ENCODE measurements at places on chromosomes 11 and 22.

DNA sequence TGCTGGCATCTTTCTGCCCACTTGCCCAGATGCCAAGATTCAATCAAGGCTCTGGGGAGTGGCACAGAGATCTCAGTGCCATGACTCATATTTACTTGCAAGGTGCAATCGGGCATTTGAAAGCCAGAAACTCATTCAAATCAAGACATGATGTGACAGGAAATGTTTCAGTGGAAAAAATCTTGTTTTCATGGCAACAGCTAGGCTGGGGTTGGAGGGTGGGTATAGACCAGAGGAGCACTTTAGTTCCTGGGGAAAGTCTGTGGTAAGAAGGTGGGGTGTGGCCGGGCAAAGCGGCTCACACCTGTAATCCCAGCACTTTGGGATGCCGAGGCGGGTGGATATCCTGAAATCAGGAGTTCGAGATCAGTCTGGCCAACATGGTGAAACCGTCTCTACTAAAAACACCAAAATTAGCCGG lies 1.2 kb downstream of the MAJIN start:
- DNase-seq = no peak

GRCh38 chr11:66696146-66696545 lies 18.5 kb upstream of the RBM4B start:
- DNase-seq = no peak

- DNase-seq = no peak
Measured at GRCh38 chr22:32723643-32724042, 77.9 kb upstream of the TIMP3 start.

GRCh38 chr11:134170177-134170918 lies 53.4 kb downstream of the NCAPD3 start:
- DNase-seq = no peak

- no peak for DNase-seq
Measured at GRCh38 chr11:95193541-95193940, 37.5 kb downstream of the SESN3 start.

GRCh38 chr11:77198440-77198849 lies 70.4 kb downstream of the MYO7A start:
- DNase-seq = no peak

GRCh38 chr11:27293515-27294417 lies 69.2 kb downstream of the CCDC34 start:
- no peak for DNase-seq

- no peak for DNase-seq
Measured at GRCh38 chr11:3157381-3158130, 7.6 kb downstream of the OSBPL5 start.

DNA sequence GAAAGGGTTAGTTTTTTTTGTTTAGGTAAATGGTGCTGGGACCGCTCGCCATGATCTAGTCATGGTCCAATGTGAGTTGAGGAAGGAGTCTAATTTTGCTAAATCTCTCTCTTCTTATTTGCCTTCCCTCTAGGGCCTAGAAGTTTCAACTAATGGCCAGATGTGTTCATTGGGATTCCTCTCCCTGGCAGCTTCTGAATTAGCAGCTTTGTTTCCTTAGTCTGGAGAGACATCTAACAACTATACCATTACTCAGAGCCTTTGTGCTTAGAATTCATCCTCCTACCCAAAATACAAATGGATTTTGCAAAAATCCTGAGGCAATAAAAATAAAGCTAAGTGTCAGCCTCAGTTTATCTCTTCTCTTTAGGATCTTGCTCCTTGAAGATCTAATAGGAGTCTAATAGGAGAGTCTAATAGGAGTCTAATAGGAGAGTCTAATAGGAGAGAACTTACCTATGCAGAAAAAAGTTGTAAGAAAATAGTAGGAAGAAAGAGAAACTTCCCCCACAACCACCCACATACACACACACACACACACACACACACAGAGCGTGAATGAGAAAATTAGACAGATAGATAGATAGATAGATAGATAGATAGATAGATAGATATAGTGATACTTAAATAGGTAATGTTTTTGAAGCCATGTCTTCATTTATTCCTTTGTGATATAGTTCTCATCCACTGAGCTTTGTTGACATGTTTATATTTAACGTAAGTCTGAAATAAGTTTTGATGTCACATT lies 980.5 kb upstream of the CNTN5 start:
- no peak for DNase-seq

- no peak for DNase-seq
Measured at GRCh38 chr11:30775233-30775522, 189.0 kb upstream of the MPPED2 start.

DNA sequence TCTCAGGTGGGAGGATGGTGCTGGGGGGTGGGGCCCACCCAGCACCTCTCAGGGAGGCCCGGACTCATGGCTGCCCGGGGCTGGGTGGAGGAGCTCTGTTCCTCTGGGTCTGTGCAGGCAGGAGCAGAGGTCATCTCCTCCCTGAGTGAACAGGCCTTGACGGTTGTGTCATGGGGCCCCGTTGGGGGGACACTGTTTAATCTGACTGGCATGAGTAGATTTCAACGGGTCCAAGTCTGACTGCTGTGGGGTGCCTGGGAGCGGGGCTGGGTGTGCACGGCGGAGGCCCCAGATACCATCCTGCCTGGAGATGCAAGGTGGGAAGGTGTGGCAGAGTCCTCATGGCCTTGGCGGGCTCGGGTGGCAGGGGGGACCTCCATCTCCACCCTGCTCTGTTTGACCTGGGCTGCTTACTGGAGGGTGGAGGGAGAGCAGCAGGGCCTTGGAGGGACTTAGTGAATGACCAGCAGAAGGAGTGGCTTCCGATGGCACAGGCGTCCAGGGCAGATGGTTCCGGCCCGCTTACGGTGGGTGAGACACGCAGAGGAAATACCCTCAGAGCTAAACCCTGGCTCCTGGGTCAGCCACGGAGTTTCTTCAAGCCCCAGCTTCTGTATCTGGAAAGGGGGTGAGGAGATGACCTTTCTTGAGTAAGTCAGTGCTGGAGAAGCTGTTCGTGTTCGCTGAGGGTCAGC lies 48.7 kb downstream of the SMIM38 start:
- DNase-seq = no peak

DNA sequence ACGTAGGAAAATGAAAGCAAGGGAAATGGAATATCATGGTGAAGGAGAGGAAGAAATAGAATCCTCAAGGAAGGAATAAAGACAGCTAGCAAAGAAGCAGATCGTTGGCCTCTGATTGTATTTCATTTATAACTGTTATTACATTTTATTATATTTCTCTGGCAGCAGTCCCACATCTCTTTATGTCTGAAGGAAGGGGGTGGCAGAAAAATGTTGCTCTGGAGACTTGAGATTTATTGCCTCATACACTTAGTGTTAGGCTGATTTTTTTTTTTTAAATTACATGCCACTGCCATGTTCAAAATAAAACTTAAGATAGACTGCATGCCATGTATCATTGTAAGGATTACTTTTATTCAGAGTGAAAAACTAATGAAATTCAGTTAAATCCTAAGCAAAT lies 971.7 kb upstream of the CHORDC1 start:
- no peak for DNase-seq

GRCh38 chr11:110715541-110715940 lies 3.3 kb upstream of the ARHGAP20 start:
- no peak for DNase-seq

GRCh38 chr22:36584666-36585065 lies 55.7 kb upstream of the EIF3D start:
- no peak for DNase-seq

DNA sequence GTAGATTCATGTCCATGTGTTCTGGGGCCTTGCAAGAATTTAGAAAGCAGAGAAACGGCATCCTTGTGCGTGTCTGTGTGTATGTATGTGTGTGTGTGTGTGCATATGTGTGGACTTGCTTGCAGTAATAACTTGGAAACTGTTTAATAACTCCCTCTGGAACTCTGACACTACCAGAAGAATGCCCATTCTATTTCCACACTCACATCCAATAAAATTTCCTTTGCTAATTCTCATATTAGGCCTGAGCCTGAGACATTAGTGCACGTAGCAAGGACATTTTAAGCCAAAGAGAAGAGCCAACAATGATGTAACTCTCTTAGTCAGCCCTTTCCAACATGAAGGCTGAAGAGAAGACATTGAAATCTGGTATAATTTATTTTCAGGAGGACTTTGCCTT lies 3.2 kb downstream of the OR4D6 start:
- no peak for DNase-seq

GRCh38 chr22:39238561-39238960 lies 6.2 kb downstream of the PDGFB start:
- no peak for DNase-seq

DNA sequence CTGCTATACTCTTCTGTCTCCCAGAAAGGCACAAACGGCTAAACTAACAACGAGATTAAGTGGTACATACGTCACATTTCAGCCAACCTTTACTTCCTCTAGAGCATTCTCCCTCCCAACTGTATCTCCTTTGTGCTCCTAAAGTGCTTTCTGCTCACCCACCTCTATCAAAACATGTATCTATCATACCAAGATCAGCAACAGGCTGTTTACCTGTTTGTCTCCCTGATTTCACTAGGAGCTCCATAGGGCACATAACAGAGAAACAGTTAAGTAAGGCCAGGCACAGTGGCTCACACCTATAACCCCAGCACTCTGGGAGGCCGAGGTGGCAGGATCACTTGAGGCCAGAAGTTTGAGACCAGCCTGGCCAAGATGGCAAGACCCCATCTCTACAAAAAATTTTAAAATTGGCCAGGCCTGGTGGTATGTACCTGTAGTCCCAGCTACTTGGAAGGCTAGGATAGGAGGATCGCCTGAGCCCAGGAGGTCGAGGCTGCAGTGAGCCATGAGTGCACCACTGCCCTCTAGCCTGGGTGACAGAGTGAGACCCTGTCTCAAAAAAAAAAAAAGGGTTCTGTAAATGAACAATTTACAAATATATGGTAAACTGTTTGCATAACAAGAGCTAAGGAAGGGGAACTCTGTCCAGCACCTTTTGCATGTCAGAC lies 2.8 kb downstream of the NDUFC2 start:
- no peak for DNase-seq

GRCh38 chr22:48744283-48744641 lies 1083.4 kb downstream of the BRD1 start:
- no peak for DNase-seq

DNA sequence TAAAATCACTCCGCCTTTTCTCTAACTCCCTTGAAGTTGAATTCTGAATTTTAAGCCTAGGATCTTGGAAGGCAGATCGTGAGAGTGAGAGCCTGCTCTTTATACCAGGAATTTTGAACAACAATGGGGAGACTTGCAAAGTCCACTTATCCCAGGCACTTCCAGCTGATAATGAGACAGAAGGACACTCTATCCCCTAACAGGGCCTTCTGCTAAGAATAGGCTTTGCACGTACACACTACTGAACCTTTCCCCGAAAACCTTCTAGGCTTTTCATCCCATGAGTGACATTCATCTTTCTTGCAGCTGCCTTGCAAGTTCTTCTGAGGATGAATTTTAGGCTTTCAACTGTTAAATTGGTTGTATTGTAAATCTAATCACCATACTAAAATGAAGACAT lies 44.0 kb upstream of the WT1 start:
- DNase-seq = no peak

DNA sequence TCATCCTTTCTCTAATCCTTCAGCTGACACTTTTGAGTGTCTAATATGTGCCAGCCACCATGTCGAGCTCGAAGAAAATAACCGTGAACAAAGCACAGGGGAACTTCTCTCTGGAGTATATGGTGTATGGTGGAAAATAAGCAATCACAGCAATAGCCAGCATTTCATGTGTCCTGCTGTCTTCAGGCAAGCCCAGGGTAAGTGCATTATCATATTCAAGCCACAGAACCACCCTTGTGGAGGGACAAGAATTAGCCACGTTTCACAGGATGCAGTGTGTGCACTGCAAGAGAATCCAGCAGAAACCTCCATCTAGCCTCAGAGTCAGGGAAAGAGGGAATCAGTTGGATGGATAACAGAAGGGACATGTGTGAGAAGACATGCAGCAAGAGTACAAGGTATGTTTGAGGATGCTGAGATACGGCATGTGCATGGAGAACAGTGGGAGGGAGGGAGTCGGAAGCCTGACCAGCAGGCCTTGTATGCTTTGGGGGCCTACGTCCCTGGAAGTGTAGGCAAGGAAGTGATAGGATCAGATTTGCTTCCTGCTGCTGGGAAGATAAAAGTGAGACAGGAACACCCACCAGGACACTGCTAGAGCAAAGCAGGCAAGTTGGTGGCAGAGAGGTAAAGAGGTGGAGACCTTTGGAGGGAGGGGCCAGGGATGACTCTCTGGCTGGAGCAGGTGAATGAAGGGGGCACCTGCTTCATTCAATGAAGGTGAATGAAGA lies 14.7 kb upstream of the GNAZ start:
- no peak for DNase-seq

GRCh38 chr22:45877651-45878050 lies 99.3 kb downstream of the WNT7B start:
- no peak for DNase-seq

- no peak for DNase-seq
Measured at GRCh38 chr11:1939006-1939625, 8.0 kb upstream of the MRPL23 start.

- DNase-seq = no peak
Measured at GRCh38 chr11:85661972-85662664, 2.8 kb downstream of the CREBZF start.

GRCh38 chr11:9461760-9462134 lies 935 bp downstream of the ZNF143 start:
- DNase-seq = no peak

DNA sequence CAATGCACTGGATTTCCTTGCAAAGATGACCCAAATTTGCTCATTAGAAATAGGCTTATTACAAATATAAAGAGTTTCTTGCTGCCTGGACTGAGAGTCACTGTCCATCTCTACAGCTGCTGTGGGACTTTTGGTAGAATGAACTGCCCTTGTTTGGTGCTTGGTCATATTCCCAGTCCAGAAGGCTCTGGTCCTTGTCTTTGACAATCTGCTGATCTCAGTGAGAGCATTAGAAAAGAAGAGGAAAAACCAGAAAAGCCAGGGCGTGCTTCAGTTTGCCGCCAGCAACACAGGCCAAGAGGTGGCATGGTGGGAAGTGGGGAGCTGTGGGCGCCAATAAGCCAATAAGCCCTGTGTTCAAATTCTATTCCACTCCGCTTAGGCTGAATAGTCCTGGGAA lies 48.2 kb upstream of the PARVA start:
- no peak for DNase-seq

GRCh38 chr11:130516554-130517505 lies 68.4 kb downstream of the ADAMTS15 start:
- no peak for DNase-seq

DNA sequence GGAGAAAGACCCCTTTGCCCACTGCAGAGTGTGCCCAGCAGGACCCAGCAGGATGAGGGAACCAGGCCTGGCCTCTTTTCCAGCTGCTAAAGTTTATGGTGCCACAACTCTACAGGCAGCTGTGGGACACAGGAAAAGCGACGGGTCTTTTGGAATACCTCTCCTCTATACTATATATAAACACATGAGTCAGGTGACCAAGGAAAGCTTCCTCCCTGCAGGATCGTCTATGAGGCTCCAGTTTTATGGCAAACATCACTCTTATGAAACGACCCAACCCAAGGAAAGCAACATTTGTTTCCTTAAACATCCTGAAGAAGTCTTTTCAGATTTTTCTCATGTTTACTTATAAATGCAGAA lies 102.8 kb upstream of the AKIP1 start:
- DNase-seq = no peak

GRCh38 chr22:26479043-26479791 lies 4.4 kb downstream of the HPS4 start:
- no peak for DNase-seq

GRCh38 chr11:76944225-76944624 lies 83.5 kb downstream of the ACER3 start:
- DNase-seq = no peak

- DNase-seq = no peak
Measured at GRCh38 chr11:95699631-95700470, 89.7 kb downstream of the FAM76B start.

GRCh38 chr22:40366068-40366467 lies 4.3 kb upstream of the SGSM3 start:
- no peak for DNase-seq

GRCh38 chr22:42319386-42319785 lies 48.9 kb upstream of the TCF20 start:
- DNase-seq = no peak

Measured in stimulated activated CD8-positive, alpha-beta memory T cell treated with anti-CD3 and anti-CD28 coated beads, Interleukin-4, amount 100 ng/mL, for 4 hours (primary cell).